ENCODE measurements at places on chromosomes 4 and X. TPM values are rescaled to one million over a fixed set of nuclear protein-coding genes. Genes with fewer than 3 reads are reported as not detected.

ARHGAP24 gene
- total RNA-seq: not detected

- H3K27ac ChIP-seq: peak overlapping the region; percentile 93
- DNase-seq: no peak
- H3K27me3 ChIP-seq: no peaks in the 10 kb centered on the region
- H3K4me1 ChIP-seq: peaks cover 83% of the 10 kb centered on the region
Measured at GRCh38 chr4:36278789-36279188, 2.6 kb upstream of the DTHD1 start.

- no peaks in the 10 kb centered on the region for H3K27me3 ChIP-seq
- no peak overlapping the region for H3K4me3 ChIP-seq
- no peaks in the 10 kb centered on the region for H3K4me1 ChIP-seq
- H3K36me3 ChIP-seq: no peaks in the 10 kb centered on the region
Measured at GRCh38 chr4:91319556-91320268, 984.1 kb upstream of the GRID2 start.

CWH43 gene
- total RNA-seq: not detected

XK gene
- total RNA-seq: not detected

SGCB gene
- total RNA-seq: 18.8 TPM

- H3K27ac ChIP-seq: no peak overlapping the region
- H3K36me3 ChIP-seq: no peaks in the 10 kb centered on the region
- H3K4me1 ChIP-seq: no peaks in the 10 kb centered on the region
- H3K27me3 ChIP-seq: no peaks in the 10 kb centered on the region
Measured at GRCh38 chr4:125353131-125353530, 38.4 kb downstream of the FAT4 start.

RASSF6 gene
- not detected for total RNA-seq

DNA sequence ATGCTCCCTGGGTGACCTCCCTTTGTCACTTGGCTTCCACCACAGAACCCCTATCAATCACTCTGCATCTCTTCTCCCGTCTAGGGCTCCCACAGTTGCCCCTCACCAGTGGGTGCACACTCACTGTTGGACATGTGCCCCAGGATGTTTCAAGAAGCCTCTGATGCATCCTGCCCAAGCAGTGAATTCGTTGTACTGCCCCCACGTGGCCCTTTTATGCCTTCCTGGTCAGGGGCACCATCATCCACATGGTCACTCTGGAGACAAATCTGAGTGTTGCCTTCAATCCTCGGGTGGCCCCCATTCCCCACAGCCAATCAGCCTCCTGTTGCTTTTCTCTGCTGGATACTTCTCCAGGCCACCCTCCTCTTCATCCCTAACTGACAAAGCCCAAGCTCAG is 12.2 kb downstream of the ITIH6 start:
- no peaks in the 10 kb centered on the region for H3K4me1 ChIP-seq
- peaks cover 18% of the 10 kb centered on the region for H3K27me3 ChIP-seq
- DNase-seq: peak; percentile 14
- no peaks in the 10 kb centered on the region for H3K36me3 ChIP-seq
- H3K27ac ChIP-seq: no peak overlapping the region
- H3K4me3 ChIP-seq: no peak overlapping the region

GJB1 gene
- 0.31 TPM for total RNA-seq

GRCh38 chr4:6509587-6509986 is 37.2 kb upstream of the PPP2R2C start:
- H3K4me1 ChIP-seq: no peaks in the 10 kb centered on the region
- no peak for DNase-seq
- H3K27ac ChIP-seq: no peak overlapping the region
- H3K4me3 ChIP-seq: no peak overlapping the region
- H3K36me3 ChIP-seq: peaks cover 7% of the 10 kb centered on the region

LRBA gene
- total RNA-seq: 56.6 TPM

SH2D1A gene
- total RNA-seq: 47.1 TPM

CCNB3 gene
- 0.50 TPM for total RNA-seq

- H3K27ac ChIP-seq: no peak overlapping the region
- no peaks in the 10 kb centered on the region for H3K36me3 ChIP-seq
- no peaks in the 10 kb centered on the region for H3K27me3 ChIP-seq
Measured at GRCh38 chr4:10733481-10734062, 49.0 kb upstream of the CLNK start.

PCYT1B gene
- total RNA-seq: 0.12 TPM

USP17L10 gene
- not detected for total RNA-seq

DCX gene
- not detected for total RNA-seq

- H3K36me3 ChIP-seq: peaks cover 23% of the 10 kb centered on the region
- H3K27me3 ChIP-seq: no peaks in the 10 kb centered on the region
- no peak overlapping the region for H3K4me3 ChIP-seq
- H3K27ac ChIP-seq: peak overlapping the region; percentile 10
Measured at GRCh38 chr4:73252001-73252400, 6.6 kb downstream of the ANKRD17 start.

Measured in activated T-cell treated with anti-CD3 and anti-CD28 coated beads, Interleukin-2, amount 50 U/mL, for 72 hours (primary cell).